ENCODE measurements at places on chromosomes 7 and 10.

DNA sequence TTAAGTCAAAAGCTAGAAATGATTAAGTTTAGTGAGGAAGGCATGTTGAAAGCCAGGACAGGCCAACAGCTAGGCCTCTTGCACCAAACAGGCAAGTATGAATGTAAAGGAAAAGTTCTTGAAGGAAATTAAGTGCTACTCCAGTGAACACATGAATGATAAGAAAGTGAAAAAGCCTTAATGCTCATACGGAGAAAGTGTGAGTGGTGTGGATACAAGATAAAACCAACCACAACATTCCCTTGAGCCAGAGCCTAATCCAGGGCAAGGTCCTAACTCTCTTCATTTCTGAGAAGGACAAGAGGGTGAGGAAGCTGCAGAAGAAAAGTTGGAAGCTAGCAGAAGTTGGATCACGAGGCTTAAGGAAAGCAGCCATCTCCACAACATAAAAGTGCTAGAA lies 53.0 kb downstream of the DNAJC1 start:
- DNase-seq = no peak

DNA sequence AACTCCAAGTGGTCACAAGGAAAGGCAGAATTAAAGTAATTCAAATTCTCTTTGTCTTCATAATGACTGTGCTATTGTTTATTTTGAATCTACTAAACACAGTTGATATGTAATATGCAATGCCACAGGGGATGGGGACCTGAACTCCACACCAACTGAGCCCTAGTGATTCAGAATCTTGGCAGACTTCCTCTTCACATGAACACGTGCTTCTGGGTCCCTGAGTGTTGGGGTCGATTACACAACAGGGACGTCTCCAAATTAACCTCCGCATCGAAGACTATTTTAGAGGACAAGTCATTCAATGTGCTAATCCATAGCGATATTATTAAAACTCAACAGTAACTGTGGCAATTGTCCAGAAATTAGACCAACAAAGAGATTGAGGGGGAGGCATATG lies 95.3 kb upstream of the CARD11 start:
- no peak for DNase-seq

- DNase-seq = no peak
These were observed 260.9 kb downstream of the AHR start for GRCh38 chr7:17559388-17559787.

- DNase-seq = no peak
These were observed 238.3 kb upstream of the RNF32 start for GRCh38 chr7:156402255-156402654.

DNA sequence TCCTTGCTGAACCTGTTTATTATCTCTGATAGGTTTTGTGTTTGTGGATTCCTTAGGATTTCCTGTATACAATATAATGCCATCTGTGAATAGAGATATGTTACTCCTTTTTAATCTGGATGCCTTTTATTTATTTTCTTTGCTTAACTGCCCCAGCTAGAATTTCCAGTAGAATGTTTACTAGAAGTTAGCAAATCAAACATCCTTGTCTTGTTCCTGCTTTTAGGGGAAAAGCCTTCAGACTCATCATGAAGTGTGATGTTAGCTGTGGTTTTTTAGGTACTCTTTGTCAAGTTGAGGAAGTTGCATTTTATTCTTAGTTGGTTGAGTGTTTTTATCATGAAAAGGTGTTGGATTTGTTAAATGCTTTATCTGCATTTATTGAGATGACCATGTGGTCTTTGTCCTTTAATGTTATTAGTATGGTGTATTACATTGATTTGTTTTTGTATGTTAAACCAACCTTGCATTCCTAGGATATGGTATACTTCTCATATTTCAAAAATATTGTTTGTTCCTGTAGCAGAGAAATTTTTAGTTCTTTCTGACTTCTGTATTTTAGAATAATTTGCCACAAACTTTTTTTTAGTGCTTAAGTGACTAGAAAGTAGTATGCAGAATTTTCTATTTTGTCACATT lies 24.3 kb downstream of the PPP2R2D start:
- DNase-seq = no peak

GRCh38 chr7:90503367-90503766 lies 33.9 kb downstream of the PTTG1IP2 start:
- no peak for DNase-seq

DNA sequence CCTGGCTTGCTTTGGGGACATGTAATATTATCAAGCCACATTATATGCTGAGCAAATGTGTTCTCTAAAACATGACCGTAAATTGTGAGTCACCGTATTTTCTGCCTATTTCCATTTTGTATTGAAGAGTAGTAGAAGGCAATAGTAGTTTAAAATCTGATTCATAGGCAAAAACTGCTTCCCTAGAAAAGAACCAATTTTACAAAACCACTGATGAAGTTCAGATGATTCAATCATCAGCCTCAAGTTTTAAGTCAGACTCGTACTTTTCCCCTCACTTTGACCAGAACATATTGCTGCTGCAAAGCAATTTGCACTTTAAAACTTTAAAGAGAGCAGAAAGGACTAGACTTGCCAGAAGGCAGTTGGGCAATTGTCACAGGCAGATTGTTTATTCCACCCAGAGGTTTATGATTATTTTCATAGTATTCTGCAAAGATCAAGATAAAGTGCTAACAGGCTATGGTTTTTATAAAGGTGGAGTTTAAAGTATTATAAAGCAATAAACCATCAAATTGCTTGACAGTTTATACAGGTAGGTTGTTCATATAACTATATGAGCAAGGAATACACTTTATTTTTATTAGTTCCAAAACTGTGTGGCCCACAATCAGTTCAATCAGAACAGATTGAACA lies 168.2 kb downstream of the ETV1 start:
- DNase-seq = peak; percentile 2

- no peak for DNase-seq
These were observed 240.5 kb downstream of the PRPF18 start for GRCh38 chr10:13827076-13827797.

GRCh38 chr10:75926763-75927162 lies 495.3 kb downstream of the LRMDA start:
- peak; percentile 45 for DNase-seq

- no peak for DNase-seq
These were observed 194.8 kb downstream of the GRM8 start for GRCh38 chr7:127057918-127058317.

DNA sequence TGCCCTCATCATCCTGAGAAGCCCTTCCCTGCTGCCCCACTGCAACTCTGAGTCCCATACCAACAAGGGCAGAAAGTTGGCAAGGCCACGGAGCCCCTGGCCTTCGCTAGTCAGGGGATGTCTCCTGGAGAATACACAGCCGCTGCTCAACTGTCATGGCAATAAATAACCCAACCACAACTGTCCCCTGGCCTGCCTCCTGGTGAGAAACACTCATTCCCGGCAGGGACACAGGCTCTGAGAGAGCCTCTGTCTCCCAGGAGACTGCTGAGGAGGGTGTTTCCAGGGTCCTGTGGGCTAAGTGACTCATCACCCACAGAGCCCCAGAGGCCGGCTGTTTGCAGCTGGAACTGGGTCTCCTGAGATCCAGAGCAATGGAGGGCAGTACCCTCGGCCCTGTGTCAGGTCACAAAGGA lies 354.1 kb downstream of the TNS3 start:
- peak; percentile 85 for DNase-seq
